GM12891 (cell line): ENCODE measurements at places on chromosomes 4 and X.

DNA sequence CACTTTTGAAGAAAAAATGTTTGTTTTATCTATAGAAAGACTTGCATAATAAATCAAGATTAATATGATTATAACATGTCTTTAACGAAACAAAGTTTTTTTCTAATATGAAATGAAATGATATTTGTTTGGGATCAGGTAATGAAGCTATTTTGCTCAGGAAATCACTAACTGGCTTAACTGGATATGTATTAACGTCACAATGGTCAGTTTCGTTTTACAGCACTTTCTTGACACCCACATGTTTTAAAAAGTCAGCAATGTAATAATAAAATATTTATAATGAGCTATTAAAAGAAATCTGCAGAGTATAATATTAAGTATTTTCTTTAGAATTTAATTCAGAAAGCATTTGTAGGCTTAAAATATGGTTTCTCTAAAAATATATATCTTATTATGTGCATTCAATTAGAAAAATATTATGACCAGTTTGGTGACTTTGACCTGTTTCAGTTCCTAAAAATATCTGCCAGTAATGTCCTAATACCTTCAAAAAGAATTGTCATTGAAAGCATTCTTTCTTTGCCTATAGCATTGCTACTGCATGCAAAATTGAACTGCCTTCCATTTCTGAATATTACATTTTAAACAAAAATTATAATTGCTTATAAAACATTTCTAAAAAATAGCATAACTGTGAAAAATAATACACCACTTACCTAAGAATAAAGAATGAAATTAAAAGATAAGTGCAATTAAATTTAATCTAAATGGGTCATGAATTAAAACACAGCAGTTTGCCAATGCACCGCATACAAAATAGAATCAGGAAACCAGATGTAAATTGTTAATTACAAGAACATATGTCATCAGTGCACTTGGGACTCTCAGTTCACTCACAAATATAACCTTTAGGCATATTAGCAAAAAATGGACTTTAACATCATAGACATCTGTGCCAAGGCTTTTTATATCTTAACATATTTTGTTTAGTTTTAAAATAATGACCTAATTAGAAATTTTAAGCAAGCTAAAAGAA is 31.6 kb downstream of the TIGD2 start:
- no peak for DNase-seq

DNA sequence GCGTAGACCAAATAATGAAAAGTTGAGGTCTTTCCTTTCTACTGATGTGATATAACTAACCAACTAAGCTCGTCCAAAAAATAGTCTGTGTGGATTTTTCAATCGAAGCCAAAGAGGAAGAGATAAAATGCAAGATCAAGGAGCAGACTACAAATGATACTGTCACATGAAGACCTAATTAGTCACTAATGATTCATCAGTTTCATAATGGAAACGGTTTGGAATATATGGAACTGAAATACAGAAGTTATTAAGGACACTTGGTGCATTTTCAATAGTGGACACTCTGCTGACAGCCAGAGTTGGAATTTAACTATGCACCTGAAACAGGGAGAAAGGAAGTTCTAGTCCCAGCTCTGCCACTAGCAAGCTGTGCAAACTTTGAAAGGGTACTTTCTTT is 119.8 kb downstream of the GUCY2F start:
- no peak for DNase-seq

GRCh38 chr4:11367371-11367770 is 61.3 kb downstream of the HS3ST1 start:
- no peak for DNase-seq

DNA sequence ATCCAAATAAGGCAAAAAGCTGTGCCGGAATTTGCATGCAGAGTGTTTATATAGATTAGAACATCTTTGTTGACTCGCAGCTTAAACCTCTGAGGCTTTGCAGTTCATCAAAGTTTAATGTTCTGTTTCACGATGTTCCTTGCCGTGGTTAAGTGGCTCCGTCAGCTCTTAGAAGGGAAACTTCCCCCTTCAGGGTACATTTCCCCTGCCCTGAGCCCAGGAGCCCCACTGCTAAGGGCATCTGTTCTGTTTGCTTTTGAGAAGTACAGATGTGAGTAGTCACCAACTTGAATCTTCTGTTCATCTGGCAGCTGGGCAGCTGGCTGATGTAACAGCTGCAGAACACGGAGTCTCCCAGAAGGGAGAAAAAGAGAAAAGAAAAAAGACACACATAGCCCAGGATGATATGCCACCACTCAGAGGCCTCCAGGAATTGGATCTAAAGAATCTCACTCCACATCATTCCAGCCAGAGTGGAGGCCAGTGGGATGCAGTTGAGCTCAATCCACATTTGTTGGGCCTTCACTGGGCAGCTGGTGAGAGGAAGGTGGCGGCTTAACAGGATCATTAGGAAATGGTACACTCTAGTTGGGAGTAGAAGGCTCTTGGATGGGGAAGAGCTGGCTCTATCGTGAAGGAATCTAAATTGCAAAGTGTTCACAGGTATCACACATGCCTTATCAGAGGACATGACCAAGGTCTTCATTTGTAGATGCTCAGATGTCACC is 178.7 kb upstream of the RBPJ start:
- no peak for DNase-seq
